ENCODE measurements at places on chromosomes 16 and 17.

- DNase-seq: no peak
These were observed 5.0 kb downstream of the CTF1 start for GRCh38 chr16:30901201-30902028.

GRCh38 chr17:67152824-67153223 is 92.2 kb downstream of the HELZ start:
- no peak for DNase-seq

GRCh38 chr16:3865241-3865640 is 15.3 kb downstream of the CREBBP start:
- no peak for DNase-seq

DNA sequence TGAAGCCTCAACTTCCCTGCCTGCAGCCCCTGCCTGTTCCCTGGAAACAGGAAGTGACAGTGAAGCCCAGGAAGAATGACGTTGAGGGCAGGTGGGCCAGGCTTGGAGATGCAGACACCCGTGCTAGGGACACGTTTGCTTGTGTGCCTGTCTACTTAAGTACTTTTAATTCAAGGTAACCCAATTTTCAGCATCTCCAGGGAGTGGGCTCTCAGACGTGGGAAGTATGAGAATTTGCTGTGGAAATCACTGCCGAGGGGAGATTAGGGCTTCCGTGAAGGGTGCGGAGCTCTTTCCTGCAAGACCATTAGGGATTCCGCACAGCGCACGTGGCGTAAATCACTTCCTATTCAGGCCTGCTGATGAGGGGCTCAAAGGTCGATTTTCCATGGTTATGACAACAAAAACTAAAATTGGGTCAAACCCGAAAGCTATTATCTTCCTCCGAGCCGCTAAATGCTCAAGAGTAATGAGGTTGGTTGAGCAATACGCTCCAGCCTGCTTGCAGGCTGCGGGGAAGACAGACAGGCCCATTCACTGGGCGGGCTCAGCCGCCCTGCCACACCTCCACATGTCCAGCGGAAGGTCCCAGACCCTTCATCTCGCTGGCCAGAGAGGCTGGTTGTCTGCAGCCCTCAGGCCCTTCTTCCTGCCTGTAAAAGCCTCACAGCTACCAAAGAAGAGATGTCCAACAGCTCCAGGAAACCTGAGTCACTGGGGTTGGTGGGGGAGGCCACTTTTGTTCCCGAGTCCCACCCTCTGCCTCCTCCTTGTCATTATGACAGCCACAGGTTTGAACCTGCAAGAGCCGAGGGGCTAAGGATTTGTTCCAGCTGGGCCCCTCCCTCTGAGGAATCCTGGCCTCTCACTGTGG is 109.9 kb downstream of the RBFOX3 start:
- DNase-seq: no peak

DNA sequence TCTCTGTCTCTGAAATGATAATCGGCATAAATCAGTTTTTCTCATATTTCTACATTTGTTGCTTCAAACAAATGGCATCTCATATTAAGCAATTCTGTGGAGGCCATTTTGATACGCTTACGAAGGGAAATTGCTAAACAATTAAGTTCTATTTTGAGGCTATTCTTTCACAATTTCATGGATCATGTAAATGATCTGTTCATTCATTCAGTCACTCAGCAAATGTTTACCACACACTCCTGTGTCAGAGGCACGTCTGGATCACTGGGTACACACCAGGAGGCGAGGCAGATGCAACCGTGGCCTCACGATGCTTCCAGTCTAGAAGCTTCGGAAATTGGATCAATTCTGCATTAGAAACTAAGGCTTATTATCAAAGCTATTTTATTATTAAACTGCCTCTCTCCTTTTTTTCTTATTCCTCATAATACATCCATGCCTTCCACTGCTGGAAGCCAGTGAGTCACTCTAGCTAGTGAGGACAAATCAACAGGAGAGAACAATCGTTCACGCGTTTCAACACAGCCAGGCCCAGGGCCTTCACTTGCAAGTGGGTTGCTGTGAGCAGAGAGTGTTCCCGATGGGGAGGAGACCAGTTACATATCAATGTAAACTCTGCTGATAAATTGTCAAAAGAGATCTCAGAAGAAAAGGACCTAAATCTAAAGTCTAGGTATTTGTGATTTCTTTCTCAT is 11.3 kb upstream of the SLC39A11 start:
- DNase-seq: no peak

DNA sequence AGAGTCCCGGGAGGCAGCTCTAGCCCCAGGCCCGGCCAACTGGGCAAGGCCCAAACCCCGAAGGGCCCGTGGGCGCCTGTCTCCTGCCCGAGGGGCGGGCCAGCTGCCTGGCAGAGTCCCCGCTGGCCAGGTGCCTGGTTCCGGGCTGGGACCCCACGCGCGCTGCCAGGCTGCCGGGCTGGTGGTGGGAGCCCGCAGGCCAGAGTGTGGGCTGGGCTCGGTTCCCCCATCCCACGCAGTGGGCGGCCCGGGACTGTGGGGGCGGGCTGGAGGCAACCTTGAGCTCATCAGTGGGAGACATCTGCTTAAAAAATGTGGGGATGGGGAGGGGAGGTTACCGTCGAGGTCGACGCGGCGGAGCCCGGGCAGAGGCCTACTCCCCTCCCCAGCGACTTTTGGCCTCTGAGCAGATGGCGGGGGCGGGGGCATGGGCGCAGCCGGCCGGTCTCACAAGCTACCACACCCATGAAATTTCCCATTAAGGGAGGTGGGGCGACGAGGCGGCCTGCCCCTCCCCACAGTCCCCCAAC is 176.4 kb upstream of the GSE1 start:
- DNase-seq: no peak

DNA sequence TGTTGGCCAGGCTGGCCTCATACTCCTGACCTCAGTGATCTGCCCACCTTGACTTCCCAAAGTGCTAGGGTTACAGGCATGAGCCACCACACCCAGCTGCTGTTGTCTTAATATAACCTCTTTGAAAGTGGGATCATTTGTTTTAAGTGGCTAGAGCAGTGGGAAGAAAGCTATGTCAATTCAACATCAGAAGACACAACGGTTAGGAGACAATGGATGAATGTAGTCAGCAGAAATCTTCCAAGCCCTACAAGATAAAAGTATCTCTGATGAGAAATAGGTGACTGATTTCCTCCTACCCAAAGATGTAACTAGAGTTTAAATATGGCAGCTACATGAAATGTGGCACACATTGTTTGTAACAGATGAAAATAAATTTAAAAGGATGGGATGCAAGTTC is 20.0 kb upstream of the TRIM25 start:
- no peak for DNase-seq

- no peak for DNase-seq
These were observed 69.5 kb downstream of the USP31 start for GRCh38 chr16:23079675-23080301.

- DNase-seq: no peak
These were observed 59.0 kb upstream of the TBX2 start for GRCh38 chr17:61340431-61341209.

DNA sequence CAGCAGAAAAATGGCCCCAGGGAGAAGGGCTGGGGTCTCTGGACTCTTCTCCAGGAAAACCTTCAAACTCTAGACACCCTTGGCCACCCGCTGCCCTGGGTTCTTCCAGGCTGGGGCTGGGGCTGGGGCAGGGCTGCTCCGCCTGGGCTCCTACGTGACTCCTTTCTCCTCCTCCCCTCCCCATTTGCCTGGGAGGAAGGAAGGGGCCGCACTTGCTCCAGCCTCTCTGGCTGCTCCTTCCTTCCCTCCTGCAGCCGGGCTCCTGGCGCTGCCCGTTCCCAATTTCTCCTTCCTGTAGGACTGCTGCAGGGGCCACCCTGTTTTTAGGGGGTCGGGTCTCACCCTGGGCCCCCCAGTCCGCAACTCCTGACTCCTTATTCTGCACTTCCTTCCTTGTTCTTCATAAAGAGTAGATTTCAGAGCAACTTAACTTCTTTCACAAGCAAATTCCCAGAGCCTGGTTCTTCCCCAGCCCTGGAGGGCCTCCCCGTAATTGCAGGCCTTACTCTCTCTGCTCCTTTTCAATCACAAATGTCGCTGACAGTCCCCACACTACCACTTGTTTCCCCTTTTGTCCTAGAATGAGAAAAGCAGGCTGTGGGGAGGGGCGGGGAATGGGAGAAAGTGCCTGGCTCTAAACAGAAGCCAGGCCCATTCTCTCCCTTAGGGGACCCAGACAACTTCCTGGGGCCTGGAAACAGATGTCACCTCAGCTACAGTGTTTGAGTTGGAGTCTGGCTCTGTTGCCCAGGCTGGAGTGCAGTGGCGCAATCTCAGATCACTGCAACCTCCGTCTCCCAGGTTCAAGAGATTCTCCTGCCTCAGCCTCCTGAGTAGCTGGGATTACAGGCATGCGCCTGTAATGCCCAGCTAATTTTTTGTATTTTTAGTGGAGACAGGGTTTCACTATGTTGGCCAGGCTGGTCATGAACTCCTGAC is 137.8 kb downstream of the ENGASE start:
- no peak for DNase-seq

DNA sequence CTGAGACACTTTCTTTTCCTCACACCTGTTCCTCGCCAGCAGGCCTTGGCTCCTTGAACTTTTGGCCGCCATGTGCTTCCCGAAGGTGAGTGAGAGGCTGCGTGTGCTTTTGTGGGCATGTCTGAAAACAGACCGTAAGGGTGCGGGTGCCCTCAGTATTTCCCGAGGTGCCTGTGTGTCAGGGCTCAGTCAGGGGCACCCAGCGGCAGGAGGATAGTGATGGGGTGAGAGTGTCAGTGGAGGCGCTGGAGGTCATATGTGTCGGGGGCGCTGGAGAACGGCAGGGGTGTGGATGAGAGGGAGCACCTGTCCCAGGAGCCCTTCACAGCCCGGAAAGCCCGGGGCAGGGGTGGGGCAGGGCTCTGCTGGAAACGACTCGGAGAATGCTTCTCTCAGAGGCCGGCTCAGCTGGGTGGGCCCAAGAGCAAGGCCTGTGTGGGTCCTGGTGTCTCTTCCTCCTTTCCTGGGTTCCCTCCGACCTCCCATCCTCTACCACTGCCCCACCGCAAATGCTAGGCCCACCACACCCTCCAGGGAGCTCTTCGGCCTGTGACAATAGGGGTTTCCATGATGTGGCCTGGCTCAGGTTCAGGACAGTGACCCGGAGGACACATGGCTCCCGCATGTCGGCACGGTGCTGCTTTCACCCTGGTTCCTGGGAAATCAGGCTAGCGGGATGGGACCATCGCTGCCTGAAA is 451 bp downstream of the IL32 start:
- no peak for DNase-seq

GRCh38 chr16:47067203-47067602 is 76.5 kb downstream of the NETO2 start:
- DNase-seq: no peak

- no peak for DNase-seq
These were observed 45.1 kb downstream of the MYH11 start for GRCh38 chr16:15811481-15812400.

- no peak for DNase-seq
These were observed 39.4 kb downstream of the LITAF start for GRCh38 chr16:11547118-11547916.

GRCh38 chr16:88506723-88507122 is 53.6 kb downstream of the ZFPM1 start:
- DNase-seq: no peak

GRCh38 chr17:7841396-7841914 is 7.4 kb downstream of the KDM6B start:
- peak; percentile 92 for DNase-seq

DNA sequence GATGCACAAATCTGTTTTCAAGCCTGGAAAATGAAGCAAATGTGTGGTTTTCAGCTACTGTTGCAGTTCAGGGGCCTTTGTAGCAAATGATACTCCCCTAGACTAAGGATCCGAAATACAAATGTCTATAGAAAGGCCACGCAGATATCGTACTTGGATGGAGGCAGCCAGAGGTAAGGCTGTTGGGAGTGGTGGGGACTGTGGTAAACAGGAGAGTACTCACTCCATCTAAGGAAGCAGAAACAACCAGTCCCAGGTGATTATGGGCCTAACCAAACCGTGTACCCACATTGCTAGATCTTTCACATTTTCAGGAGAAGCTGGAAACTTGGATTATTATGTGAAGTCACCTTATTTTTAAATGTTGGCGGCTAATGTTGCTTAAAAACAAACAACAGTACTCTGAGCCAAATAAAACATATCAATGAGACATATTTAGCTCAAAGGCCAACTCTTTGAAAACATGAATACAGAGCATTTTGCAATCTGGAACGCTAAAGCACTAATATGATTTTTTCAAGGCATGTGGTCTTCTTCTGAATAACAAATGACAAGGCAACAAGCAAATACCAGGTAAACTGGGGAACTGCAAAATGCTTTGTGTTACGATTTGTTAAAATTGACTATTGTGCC is 110.1 kb downstream of the YPEL2 start:
- no peak for DNase-seq

GRCh38 chr16:3642397-3643094 is 11.9 kb upstream of the DNASE1 start:
- no peak for DNase-seq

DNA sequence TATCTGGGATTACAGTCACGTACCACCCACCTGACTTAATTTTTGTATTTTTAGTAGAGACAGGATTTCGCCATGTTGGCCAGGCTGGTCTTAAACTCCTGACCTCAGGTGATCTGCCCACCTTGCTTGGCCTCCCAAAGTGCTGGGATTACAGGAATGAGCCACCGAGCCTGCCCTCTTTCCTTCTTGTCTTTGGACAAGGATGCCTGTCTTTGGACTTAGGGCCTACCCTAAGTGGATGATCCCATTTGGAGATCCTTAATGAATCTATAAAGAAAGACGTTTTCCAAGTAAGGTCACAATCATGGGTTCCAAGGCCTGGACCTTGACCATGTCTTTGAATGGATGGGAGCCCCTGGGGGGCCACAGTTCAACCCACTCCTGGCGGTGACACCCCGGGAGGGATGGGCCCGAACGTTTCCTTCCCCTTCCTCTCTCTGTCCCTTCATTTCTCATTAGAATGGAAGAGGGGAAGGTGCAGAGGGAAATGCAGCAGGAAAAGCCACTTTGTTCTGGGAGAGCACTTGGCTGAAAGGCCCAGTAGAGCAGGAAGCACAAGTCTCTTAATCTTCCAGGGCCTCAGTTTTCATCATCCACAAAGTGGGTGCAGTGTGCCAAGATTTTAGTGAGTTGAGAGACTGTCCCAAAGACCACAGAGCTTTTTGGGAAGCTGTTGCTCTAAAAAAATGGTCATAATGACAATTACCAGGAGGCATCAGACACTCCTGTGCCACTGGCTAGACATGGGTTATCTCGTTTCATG is 353.3 kb downstream of the SEC14L1 start:
- no peak for DNase-seq

GRCh38 chr16:3364774-3365427 is 9.2 kb downstream of the OR2C1 start:
- DNase-seq: peak; percentile 61

DNA sequence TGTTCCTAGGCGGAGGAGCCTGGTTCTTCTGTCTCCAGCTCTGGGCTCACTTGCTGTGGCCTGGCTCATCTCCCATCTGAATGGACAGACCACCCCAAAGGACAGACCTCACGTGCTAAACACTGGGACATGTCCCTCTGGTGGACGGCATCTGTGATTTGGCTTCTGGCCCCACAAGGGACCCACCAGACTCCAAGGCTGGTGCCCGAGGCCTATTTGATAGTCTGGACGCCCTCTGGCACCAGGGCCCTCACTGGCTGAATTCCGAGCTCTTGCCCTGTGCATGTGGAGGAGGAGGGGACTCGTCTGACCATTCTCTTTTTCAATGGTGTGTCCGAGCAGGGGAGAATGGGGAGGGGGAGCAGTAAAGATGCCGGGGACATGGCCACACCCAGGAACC is 62.8 kb upstream of the LGALS9 start:
- DNase-seq: no peak

Measured in stimulated activated CD4-positive, alpha-beta T cell treated with anti-CD3 and anti-CD28 coated beads, Interleukin-1b, Interleukin-23, amount 100 ng/mL, for 1 hour (primary cell).